ENCODE measurements at places on chromosomes 2 and 18.

- DNase-seq, result no peak
These were observed 56.0 kb downstream of the DCDC2C start for GRCh38 chr2:3759331-3759730.

DNA sequence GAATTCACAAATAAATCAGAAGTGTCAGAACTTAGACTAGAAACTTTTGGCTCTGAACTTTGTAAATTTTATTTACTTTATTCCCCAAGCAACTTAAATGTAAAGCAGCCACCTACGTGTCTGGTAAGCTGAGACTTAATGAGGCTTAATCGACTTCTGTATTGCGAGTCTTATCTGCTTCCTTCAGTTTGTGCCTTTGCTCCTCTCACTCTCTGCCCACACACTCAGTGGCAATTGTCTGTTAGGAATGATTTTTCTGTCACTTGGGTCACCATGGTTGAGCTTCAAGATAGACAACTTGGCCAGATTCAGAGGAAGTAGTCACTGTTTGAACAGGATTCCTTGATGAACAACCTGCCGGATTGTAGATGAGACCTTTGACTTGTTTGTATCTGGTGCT, 691.4 kb upstream of the FSHR start:
- DNase-seq, result no peak

- no peak for DNase-seq
These were observed 8.6 kb upstream of the ZNF407 start for GRCh38 chr18:74589021-74589420.

GRCh38 chr18:8411492-8411891, 197.7 kb upstream of the RAB12 start:
- DNase-seq, result no peak

GRCh38 chr2:174180165-174180724, 68.1 kb downstream of the OLA1 start:
- no peak for DNase-seq

DNA sequence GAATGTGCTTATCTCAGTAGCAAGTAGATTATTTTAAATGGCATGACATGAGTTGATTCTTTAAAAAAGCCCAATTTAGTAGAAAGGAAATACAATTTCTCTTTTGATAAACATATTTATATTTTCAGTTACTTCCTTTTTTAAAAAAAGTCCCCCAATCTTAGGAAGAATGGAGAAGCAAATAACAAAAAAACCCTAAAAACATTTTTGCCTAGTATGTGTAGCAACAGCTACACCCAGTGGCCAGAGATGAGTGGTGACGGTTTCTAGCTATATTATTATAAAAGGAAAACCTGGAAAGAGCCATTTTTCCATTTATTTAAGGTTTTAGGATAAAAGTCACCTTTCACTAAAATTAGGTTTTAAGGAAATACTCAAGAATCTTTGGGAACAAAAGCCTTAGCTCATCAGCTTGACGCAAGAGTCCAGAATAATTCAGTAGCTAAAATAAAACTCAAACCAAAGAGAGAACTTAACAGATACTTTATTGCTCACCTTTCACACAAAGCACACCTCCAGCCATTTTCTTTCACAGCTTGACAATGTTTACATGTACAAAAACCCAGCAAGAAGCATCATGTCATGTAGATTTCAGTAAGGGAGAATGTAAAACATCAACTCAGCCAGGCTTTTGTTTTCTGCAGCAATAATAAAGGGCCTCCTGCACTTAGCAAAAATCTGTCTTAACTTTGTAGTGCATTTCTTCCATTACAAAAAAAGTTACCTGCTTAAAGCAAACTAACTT, 15.7 kb downstream of the FAM98A start:
- DNase-seq, result no peak

DNA sequence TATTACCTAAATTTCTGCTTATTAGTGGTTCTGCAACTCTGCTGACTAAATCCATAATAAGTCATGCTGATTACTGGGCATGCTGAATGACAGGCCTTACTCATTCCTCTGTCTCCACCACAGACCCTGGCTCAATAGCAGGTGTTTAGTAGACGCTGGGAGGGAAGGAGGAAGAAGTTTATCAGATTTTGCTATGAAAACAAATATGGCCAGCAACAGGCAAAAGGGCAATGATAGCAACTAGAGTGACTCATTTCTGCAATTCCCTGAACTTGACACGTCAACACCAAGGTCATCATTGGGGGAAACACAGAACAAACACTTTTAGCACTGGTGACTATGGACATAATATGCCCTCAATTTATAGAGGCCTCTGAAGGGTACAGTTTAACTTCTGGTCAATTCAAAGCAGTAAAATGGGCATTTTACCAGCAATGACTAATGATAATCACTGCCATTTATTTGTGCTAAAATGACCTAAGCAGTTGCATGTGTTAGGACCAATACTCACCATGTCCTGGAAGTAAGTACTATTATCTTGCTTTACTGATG, 35.2 kb downstream of the TMEM163 start:
- DNase-seq, result no peak

DNA sequence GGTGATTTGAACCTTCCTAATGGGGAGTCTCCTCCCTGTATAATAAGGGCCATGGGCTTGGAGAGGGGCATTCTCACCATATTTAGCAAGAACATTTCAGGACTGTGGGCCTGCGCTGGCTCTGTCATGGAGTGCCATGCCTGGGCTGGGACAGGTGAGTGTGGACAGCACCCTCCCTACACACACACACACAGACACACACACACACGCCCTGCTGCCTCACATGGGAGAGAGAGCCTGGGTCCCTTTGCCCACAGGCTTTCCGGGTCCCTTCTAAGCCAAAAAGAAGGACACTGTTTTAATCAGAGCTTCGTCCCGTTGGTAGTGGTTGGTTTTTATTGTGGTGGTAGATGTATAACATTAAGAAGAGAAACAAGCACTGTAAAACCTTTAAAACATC, 31.4 kb upstream of the TMEM87B start:
- DNase-seq, result no peak

GRCh38 chr18:51051105-51051712, 21.2 kb downstream of the SMAD4 start:
- DNase-seq, result no peak

Data from activated CD4-positive, alpha-beta T cell treated with anti-CD3 and anti-CD28 coated beads for 1 hour (primary cell).